Activated CD4-positive, alpha-beta T cell treated with anti-CD3 and anti-CD28 coated beads, Interleukin-2, amount 50 U/mL, for 48 hours (primary cell): ENCODE measurements at places on chromosomes 2 and 18.

DNA sequence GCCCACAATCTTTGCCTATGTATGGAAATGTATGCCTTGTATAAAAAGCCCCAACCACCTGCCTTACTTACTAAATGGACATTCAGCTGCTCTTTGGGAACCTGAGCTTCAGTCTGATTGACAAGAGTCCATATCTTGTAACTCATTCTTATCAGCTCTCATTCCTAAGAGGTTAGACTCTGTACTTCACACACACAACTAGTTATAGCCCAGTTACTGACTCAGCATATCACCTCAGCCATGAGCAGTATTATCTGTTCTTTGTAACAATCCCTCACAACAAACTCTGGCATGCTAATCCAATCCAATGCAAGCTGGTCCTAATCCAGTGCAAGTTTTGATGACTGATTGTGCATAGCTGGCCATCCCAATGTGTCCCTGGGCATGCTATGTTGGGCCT lies 250.6 kb downstream of the RIT2 start:
- no peak for DNase-seq

DNA sequence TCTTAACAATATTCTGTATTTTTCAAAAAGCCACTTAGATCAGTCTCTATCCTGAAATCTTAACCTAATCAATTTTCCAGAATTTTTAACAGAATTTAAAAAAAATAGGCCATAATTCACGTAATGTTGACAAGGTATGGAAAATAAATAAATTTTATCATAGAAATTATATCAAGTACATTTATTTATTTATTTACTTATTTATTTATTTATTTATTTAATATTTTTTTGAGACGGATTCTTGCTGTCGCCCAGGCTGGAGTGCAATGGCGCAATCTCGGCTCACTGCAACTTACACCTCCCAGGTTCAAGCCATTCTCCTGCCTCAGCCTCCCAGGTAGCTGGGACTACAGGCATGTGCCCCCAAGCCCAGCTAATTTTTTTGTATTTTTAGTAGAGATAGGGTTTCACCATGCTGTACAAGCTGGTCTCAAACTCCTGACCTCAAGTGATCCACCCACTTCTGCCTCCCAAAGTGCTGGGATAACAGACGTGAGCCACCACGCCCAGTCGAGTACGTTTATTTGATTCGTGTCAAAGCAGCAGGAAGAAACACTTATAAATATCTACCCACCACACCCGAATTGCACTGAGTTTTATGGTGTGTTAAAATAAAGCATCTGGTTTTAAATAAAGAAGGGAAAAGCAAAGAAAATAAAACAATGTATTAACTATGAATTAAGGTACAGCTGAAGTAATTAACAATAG lies 60.1 kb downstream of the DSC3 start:
- no peak for DNase-seq

- DNase-seq = no peak
Observed at GRCh38 chr2:150125708-150126107, 361.8 kb downstream of the RND3 start.

GRCh38 chr2:205699515-205700289 lies 17.4 kb downstream of the NRP2 start:
- DNase-seq = no peak

- DNase-seq = no peak
Observed at GRCh38 chr2:160952464-160953254, 207.6 kb upstream of the TANK start.

DNA sequence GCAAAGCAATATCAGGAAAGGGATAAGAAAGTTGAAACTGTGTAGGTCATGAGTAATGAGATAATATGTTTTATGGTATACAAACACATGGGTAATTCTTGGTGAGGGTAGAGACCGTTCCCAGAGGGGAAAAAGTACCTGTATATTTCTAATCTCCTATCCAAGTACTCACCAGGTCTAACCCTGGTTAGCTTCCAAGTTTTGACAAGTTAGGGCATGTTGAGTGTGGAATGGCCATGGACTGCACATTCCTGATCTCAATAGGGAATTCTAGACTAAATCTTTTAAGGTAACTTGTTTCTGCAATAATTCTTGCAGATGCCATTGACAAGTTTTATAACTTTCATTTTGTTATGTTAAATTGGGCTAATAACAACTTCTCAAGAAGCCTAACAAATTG lies 216.6 kb downstream of the SPAG16 start:
- DNase-seq = no peak

DNA sequence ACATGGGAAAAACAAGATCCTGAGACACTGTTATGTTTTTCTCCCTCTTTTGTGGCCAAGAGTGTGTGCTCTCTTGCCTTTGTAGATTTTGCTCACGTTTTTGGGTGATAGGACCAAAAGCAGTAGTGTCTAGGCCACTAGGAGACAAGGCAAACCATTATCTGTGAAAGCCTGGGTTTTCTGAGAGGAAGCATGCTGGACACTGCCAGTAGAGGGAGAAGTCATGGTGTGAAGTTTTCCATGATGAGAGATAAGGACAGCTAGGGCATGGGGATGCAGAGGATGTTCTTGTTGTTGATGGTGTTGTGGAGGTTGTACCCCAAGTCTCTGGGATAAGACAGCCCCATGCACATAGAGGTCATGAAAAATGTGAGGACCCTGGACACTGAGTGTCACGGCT lies 285.3 kb downstream of the SOX11 start:
- DNase-seq = no peak

GRCh38 chr2:128159437-128159836 lies 68.4 kb downstream of the UGGT1 start:
- DNase-seq = no peak

DNA sequence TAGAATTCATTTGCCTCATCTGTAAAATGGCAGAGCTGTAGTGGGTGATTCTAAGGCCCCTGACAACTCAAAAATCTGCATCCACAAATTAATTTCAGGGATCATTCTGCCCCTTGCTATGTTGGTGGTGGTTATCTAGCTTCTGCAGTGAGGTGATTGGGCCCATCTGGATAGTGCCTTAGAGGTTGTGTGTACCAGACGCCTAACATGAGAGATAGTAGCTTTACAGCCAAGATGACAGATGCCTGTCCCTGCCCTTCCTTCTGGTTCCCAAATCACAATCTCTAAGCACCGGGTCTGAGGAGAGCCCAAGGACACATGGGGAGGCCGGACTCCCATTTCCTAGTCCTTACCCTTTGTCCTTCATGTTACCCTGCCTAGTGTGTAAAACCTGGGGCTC lies 51.1 kb upstream of the TNP1 start:
- DNase-seq = no peak

- DNase-seq = no peak
Observed at GRCh38 chr2:130882991-130883390, 46.3 kb downstream of the ARHGEF4 start.

DNA sequence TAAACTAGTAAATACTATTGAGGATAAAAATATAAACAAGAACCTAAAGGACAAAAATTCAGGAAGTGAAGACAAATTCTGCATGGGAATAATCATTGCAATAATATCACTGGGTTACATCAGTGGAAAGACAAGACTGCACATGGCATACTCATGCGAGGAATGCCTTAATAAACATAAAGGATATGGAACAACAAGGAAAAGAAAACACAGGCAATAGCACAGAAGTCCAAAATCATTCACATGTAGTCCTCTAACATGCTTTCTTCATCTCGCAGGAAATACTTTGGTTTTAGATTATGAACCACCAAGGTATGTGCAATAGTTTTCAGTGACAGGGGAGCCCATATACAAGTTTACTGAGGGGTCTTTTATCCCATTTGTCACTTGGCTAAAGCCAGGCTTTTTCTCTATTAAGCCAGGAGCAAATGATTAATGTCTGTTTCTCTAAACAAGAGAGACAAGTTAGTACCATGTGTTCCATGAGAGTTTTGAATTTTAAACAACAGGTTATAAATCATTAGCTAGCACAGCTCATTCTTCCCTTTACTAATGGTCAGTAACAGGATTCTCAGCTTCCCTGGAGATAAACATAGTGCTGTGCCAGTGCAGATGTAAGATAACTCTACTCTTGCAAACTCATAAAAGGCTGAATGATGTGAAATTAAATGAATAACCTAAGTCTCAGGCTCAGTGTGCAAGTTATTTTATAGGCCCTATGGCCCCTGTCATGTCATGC lies 353.6 kb upstream of the FSIP2 start:
- DNase-seq = no peak

- DNase-seq = no peak
Observed at GRCh38 chr2:122266636-122267035, 511.2 kb downstream of the TSN start.

DNA sequence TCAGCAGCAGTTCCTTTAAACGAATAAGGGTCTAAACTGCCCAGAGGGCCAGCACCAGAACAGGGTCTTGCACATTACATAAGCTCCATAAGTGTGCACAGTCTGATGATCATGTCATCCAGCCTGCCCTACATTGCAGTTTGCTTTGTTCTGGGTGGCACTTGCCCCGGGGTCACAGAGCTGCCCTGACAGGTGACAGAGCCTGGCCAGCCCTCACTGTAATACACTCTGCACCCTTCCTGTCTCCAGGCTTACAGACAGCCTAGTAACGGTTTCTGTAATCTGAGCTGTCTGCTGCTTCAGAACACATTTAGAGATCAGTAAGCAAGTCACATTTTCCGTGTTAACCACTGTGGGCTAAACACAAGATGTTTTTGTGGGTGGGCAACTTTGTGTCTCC lies 213.3 kb downstream of the FAM210A start:
- DNase-seq = no peak

GRCh38 chr18:58495207-58495606 lies 133.7 kb downstream of the ALPK2 start:
- DNase-seq = no peak

- no peak for DNase-seq
Observed at GRCh38 chr2:200212862-200213425, 93.5 kb upstream of the SPATS2L start.

- no peak for DNase-seq
Observed at GRCh38 chr2:206408323-206409320, 34.7 kb upstream of the ADAM23 start.

DNA sequence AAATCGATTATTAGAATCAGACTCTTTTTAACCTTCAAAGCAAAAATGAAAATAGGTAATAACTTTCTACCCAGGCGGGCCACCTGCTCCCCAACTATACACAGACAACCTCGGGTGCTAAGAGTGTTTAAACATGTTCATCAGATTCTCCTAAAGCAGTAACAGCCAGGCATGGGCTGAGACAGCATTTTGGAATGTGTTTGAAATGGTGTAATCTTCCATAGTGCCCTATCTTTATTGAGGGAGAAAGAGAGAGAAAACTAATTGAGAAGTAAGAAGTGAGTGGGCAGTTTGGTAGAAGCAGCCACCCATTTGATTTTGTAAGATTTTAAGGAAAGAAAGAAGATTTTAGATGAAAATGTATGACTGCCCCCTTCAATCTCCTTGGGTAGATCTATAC lies 196.1 kb upstream of the CTAGE1 start:
- DNase-seq = no peak

GRCh38 chr2:191065785-191066184 lies 51.8 kb upstream of the STAT1 start:
- no peak for DNase-seq

GRCh38 chr2:135055182-135055786 lies 3.2 kb downstream of the RAB3GAP1 start:
- no peak for DNase-seq

- no peak for DNase-seq
Observed at GRCh38 chr18:25651553-25651952, 299.6 kb upstream of the ZNF521 start.

GRCh38 chr2:14501061-14501460 lies 131.5 kb upstream of the LRATD1 start:
- DNase-seq = no peak

DNA sequence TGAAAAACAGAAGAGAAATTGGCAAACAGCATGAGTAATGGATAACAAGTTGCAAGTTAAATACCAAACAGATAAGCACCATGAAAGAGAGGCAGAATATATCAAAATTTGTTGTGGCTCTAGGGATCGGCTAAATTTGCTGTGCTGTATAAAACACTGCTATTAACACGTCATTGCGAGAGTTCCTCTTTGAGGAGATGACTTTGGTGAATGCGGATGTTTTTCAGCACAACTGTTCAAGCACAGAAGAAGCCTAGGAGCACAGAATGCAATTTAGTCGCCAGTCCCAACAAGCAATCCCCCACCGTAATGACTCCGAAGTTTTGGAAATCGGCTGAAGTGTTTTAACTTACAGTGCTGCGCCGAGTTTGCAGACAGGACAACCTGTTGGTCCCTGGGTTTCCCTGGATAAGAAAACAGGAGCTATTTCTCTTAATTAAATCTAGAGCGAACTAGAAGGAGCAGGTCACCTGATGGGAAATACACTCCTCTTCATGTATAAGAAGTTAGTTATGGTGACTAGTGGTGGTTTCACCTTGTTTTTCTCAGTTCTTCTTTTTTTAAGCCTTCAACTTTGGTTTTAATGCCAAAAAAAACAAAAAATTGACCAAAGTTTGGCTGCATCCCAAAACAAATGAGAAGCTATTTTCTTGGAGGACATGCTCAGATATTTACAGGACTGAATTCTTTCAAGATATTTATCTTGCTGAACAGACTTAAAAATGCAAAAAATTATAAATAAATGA lies 454.1 kb upstream of the SALL3 start:
- DNase-seq = no peak
